ENCODE measurements at places on chromosomes 12 and 14.

GRCh38 chr14:37643701-37644100, 48.3 kb downstream of the TTC6 start:
- DNase-seq = no peak

GRCh38 chr12:6124411-6125309, at the start of gene VWF:
TSS of gene VWF (minus strand) at chr12:6124670. CDS start at chr12:6123196, 1,474 bp downstream.
- no peak for DNase-seq

DNA sequence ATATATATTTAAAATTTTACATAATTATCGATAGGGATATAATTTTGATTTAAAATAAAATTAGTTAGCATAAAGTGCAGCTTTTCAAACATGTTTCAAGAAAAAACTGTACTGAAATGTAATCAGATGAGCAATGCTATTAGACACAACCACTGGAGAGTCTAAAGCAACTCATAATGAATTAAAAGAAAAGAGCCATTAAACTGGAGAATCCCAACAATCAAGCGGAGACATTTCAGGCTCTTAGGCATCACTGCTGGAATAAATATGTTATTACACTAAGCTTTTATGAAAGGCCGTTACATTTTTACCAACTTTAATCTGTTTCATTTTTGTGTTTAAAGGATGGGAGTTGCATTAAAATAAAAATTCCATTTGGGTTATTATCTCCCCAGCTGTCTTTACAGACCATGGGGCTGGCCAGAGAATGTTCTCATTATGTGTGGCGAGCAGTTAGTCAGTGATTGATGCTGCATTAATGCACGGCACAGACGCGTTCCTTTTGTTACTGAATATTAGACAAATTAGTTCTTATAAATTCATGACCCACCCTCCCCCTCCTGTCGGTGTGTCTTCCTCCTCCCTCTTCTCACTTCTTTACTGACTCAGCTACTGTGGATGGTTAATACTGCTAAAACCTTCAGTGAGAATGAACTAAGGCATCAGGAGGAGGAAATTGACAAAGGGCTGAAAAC, 156.8 kb downstream of the PDZRN4 start:
- DNase-seq = no peak

DNA sequence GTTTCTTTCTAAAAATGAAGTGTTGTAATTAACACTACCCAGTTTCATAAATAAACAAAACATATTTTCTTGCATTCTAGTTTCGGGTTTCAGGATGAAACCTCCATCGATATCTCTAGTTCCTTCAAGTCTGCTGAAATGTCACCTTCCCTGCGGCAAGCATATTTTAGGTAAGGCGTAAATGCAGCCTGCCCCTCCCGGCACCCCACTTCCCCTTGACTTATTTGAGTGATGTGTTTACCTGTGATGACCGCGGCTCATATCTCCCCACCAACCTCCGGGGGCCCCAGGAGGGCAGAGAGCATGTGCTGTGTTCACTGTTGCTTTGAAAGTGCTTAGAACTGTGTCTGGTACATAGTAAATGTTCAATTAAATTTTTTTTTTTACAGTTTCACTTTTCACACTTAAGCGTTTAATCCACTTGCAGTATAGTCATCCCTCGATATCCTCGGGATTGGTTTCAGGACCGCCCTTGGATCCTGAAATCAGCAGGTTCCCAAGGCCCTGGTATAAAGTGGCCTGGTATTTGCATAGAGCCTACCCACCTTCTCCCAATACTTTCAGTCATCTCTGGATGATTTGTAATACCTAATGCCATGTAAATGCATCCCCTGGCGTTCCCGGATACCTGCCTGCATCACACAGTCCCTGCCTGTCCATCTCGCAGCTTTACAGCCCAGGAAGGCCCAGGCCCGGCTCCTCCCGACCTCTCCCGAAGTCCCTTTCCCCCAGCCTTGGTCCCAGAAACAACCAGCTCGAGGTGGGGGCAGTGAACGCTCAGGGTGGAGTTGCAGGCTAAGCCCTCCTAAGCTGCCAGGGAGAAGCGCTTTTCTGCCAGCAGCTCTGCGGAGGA, 40.2 kb upstream of the FBRSL1 start:
- DNase-seq = no peak

DNA sequence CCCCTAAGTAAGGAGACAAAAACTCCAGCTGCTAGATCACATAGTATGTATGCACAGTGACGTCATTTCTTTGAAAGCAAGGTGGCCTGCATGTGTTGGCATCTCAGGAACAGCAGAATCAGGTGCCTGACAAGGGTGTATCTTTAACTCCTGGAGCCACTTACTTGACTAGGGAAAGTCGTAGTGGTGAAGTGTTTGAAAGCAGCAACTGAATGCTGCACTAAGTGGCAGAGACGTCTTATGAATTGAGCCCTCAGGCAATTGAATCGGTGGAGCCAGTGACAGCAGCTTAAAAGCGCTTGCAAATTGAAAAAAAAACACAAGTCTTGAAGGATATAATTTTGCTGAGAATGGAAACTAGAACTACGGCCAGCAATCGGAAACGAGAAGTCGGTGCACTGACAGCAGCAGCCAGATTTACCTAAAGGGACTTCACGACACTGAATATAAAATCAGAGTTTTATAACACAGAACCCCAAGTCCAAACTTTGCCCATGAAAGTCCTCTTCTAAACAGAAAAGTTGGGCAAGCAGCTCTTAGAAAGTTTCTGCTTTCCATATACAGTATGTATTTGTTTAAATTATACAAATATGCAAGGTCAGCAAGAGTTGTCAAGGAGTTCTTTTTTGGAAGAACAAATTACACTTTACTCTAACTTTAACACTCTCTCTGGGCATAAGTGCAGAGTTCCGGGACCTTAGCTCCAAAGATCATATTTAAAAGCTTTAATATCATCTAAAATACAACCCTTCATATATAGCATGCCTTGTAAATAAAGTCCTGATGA, 1.1 kb downstream of the IGF1 start:
- DNase-seq = no peak

GRCh38 chr14:99910337-99911309, 117.4 kb downstream of the EML1 start:
- no peak for DNase-seq

- DNase-seq = no peak
These were observed 15.9 kb downstream of the WSCD2 start for GRCh38 chr12:108145011-108145410.

DNA sequence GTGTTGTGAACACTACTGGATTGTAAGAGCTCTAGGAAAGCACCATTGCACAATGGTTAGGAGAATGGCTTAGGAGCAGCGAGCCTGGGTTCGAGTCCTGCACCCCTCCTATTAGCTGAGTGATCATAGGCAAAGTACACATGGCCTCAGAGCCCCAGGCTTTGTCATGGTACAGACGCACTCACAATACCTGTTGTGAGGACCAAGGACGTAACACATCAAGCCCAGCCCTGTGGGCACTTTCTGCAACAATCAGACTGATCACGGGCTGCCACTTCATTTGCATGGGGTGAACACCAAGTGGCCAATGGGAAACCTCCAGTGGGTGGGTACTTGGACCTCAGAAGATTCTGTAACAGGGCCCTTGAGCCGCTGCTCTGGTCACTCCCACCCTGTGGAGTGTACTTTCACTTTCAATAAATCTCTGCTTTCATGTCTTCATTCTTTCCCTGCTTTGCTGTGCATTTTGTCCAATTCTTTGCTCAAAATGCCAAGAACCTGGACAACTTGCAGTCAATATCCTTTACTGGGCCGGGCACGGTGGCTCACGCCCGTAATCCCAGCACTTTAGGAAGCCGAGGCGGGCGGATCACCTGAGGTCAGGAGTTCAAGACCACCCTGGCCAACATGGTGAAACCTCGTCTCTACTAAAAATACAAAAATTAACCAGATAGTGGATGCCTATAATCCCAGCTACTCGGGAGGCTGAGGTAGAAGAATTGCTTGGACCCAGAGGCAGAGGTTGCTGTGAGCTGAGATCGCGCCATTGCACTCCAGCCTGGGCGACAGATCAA, 28.2 kb downstream of the GLRX5 start:
- no peak for DNase-seq

- DNase-seq = no peak
These were observed 220.6 kb upstream of the HMGA2 start for GRCh38 chr12:65603438-65604351.

DNA sequence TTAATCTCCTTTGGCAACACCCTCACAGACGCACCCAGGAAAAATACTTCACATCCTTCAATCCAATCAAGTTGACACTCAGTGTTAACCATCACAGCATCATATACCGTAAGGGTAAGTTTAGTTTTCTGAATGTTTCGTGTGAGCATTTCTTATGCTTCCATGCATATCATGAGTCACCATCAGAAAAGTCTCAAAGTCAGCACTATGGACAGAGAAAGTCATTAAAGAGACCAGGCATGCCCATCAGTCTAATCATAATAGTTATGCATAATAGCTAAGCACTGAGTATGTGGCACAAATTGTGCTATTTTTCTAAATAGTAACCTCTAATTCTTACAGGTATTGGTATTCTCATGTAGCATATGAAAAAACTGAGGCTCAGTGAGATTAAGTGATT, 158.8 kb upstream of the PRMT8 start:
- DNase-seq = no peak
